ENCODE measurements at places on chromosomes 1 and 21. TPM values are rescaled to one million over a fixed set of nuclear protein-coding genes. Genes with fewer than 3 reads are reported as not detected.
A peak's percentile ranks its signal among the peaks of the same experiment; 100 is the strongest.

LRRC39 gene
- total RNA-seq = 1.2 TPM

- DNase-seq = no peak
Measured at GRCh38 chr1:65959896-65960567, 167.3 kb downstream of the PDE4B start.

GRCh38 chr1:167554028-167554779 is 642 bp upstream of the CREG1 start:
- DNase-seq = no peak

DNA sequence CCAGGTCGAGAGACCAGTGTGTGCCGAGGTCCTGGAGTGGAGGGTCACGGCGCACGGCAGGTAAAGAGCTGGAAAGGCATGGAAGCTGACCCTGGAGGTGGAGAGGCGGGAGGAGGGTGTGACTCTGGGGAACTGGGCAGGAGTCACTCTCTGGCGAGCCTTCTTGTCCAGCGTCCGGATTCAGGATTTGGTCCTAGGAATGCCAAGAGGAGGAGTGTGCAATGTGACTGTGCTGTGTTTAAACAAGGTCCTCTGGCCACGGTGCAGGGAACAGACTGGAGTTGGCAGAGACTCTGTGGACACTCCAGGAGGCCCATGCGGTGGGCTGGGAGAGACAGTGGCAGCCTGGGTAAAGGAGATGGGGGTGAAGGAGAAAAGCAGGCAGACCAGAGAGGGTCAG is 64.2 kb upstream of the CASZ1 start:
- DNase-seq = peak; percentile 78

GFI1 gene
- total RNA-seq = under 0.01 TPM

GRCh38 chr1:168234846-168235547 is 9.2 kb downstream of the SFT2D2 start:
- peak; percentile 87 for DNase-seq

TTC24 gene
- not detected for total RNA-seq

Data from osteoblast (primary cell).